Femur (tissue), 1 donor: ENCODE measurements at places on chromosomes 6 and 20.

DNA sequence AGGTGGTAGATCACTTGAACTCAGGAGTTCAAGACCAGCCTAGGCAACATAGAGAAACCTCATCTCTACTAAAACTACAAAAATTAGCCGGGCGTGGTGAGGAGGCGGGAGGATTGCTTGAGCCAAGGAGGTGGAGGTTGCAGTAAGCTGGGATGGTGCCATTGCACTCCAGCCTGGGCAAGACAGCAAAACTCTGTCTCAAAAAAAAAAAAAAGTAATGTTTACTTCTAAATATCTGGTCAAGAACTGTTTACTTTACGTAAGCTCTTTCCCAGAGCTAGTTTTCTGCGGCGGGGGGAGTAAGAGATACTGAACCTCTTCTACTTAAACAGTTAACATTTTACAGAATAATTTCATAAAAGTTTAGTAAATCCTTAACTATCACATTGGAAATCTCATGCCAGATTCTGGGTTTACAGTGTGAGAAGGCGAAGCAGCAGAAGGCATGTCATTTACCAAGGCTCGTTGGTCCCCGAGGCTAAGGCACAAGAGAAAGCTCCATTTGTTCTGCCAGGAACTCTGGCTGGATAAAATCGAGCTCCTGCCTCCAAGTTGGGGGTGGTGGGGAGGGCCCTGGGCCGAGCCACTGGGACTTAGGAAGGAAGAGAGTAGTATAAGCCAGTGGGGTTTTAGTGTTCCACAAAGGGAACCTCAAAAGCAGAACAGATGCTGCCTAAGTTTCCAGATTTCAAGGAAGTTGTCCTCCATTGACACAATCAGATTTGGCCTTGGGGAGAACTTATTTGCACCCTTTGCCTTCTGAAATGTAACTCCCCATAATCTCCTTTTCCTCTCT lies 41.7 kb downstream of the ARFGEF2 start:
- no peak for DNase-seq

GRCh38 chr6:8229915-8230756 lies 127.8 kb upstream of the EEF1E1 start:
- no peak for DNase-seq

- no peak for DNase-seq
Measured at GRCh38 chr20:12957968-12958367, 50.8 kb upstream of the SPTLC3 start.

DNA sequence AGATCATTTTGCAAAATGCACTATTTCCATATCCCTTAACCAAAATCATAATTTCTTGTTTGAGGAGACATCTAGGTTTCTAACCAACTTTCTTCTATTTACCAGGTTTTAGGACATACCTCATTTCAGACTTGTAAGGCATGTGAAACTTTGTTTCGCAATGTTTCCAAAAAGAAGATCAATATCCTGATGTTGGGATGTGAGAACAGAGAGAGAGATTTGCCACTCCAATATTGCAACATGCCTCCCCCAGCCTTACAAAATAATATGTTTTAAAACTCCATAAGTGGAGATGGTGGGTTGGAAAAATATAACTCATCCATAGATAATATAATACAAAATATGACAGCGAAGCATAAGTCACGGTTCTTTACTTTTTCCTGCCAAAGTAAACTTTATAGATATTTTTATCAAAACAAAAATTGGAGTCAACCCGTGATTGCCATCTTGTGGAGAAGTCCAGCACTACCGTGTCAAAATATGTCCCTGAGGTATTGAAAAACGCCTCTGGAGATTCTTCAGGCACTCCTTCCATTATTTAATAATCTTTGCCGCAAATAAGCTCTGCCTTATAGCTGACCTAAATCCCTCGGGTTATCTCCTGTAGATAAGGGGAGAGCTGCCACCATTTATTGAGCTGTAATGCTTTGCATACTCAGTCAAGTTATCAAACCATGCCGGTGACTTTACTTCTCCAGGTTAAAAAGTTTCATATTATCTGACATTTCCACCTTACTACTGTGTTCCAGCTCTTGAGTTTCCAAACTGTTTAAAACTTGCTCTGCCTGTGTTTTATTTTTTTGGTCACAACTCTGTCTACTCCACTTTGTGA lies 534.2 kb downstream of the HACE1 start:
- peak; percentile 24 for DNase-seq

GRCh38 chr6:33962246-33963027 lies 158.6 kb upstream of the MLN start:
- DNase-seq = no peak

- no peak for DNase-seq
Measured at GRCh38 chr20:50926530-50926929, 4.7 kb downstream of the ADNP start.

GRCh38 chr6:132932588-132932987 lies 118.2 kb downstream of the RPS12 start:
- DNase-seq = no peak

DNA sequence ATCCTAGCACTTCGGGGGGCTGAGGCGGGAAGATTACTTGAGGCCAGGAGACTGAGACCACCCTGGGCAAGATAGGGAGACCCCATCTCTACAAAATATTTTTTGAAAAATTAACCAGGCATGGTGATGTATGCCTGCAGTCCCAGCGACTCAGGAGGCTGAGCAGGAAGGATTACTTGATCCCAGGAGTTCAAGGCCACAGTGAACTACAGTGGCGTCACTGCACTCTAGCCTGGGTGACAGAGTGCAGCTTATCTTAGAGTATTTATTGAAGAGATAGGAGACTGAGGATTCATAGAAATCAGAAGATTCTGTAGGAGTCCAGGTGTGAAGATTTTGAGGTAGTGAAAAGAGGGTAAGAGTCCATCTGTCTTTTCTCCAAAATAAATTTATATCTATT lies 45.0 kb downstream of the SLC17A5 start:
- DNase-seq = no peak

DNA sequence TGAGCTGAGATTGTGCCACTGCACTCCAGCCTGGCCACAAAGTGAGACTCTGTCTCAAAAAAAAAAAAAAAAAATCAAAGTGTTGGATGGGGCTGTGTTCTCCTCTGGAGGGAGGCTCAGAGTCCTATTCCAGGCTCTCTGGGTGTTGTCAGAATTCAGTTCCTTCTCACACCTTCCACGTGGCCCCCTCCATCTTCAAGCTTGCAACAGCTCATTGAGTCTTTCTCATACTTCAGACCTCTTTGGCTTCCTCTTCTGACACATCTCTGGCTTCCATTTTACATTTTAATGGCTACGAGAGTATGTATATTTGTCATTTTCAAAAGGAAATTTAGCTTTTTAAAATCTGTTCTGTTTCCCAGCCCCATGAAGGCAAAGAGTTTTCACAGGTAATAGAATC lies 85.8 kb downstream of the RNF144B start:
- no peak for DNase-seq

- DNase-seq = no peak
Measured at GRCh38 chr20:61979701-61980635, 85.7 kb downstream of the TAF4 start.

DNA sequence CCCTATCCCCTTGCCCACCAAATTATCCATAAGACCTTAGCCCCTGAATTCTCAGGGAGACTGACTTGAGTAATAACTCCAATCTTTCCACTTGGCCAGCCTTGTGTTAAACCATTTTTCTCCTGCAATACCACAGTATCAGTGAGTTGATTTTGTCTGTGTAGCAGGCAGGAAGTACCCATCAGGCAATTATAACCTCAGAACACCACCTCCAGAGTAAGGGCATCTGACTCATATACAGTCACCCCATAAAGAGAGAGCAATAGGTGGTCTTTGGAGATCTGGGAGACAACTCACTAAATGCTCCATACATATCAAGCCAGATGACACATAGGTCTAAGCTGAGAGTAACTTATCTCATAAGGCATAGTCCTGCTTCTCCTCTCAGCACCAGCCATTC lies 83.7 kb downstream of the FILIP1 start:
- DNase-seq = no peak

DNA sequence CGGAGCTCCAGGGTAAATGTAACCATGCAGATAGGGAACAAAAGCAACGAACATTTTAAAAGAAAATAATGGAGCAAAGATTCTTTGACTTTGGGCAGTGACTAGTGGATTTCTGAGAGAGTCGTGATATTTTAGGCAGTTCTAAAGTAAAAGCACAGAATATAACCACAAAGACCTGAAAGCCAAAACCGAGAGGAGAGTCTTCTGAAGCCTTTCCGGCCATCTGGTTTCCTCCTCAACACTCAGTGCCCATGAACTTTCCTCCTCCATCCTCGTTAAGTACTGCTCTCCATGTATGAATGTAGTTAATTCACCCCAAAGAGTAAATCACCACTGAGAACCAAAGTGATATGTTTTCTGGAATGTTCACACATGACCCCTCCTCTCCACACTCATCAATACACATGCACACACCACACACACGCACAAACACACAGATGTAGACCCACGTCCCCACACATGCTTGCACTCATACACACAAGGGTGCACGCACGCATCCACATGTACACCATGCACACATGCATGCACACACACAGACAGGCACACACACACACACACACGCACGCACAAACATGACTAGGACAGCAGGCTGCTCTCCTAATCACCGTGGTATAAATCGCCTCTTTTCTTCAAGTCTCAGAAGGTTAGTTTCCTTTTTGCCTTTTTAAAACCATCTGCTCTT lies 109.5 kb downstream of the MYLK4 start:
- DNase-seq = peak; percentile 15

GRCh38 chr20:50089140-50089786 lies 23.7 kb downstream of the UBE2V1 start:
- DNase-seq = no peak

DNA sequence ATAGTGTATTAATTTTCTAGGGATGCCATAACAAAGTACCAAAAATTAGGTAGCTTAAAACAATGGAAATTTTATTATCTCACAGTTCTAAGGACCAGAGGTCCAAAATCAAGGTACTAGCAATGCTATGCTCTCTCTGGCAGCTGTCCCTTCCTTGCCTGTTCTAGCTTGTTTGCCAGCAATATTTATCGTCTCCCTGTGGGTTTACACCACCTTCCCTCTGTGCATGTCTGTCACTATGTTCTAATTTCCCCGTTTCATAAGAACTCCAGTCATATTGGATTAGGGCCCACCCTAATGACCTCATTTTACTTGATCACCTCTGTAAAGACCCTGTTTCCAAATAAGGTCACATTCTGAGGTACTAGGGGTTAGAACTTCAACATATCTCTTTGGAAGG lies 217.2 kb downstream of the IBTK start:
- DNase-seq = no peak

GRCh38 chr6:34928220-34928619 lies 39.2 kb downstream of the ANKS1A start:
- no peak for DNase-seq
